ENCODE measurements at places on chromosomes 4 and X.

- no peak for DNase-seq
Observed at GRCh38 chrX:64580605-64581004, 185.4 kb upstream of the MTMR8 start.

- no peak for DNase-seq
Observed at GRCh38 chrX:119917877-119918276, 22.2 kb downstream of the AKAP14 start.

DNA sequence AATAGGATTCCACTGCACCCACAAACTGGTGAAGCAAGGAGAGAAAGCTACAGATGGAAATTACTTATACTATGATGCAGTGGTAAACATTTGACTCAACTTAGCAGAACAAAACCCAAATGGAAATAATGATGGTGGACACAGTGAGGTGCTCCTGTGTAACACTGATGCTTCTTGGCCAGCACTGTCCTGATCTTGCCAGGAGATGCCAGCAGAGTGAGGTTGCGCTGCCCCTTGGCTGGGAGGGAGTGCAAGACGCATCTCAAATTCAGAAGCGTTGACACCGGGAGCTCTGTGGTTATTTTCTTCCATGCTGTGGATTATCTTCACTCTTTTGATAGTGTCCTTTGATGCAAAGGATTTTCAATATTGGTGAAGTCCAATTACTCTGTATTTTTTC is 22.0 kb upstream of the ARSH start:
- DNase-seq, result no peak

DNA sequence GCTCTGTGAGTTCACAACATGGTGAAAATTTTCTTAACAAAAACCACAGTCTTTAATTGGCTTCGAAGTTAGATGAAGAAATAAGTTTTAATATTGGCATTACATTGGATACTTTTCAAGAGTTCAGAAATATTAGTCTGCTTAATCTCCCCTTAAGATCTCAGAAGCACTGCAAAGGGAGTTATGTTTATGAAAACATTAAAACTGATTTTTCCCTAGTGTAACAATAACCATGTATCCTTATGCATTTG is 1.5 kb downstream of the SETD7 start:
- DNase-seq, result no peak

- DNase-seq, result no peak
Observed at GRCh38 chrX:82711457-82711856, 796.6 kb upstream of the POU3F4 start.

DNA sequence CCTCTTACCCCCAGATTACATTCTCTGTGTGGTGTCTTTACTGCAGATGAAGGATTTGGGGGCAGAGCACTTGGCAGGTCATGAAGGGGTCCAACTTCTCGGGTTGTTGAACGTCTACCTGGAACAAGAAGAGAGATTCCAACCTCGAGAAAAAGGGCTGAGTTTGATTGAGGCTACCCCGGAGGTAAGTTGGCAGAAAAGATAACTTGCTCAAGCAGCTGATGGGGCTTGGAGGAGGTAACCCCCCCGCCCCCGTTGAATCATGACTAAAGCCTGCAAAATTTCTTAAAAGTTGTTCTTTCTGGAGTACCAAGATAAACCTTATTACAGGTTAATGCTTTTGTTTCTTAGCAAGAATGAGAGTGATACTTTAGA is 1.5 kb downstream of the CCNG2 start:
- no peak for DNase-seq

- no peak for DNase-seq
Observed at GRCh38 chrX:67777148-67777547, 233.3 kb downstream of the AR start.

DNA sequence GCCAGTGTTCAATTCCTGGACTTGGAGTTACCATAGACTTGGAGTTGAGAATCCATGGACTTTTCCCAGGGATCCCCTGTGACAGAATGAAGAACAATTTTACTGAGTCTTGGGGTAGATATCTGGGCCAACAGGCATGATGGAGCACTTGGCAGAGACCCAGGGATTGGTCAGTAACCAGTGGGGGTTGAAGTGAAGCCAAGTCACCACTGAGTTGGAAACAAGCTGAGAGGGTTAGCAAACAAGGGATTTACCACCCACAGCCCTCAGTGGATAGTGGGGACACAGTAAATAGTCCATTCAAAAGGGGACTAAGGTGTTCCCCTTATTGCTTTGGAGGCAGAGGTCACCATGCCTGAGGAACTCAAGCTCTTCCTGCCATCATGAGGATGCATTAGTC is 281.7 kb downstream of the PPP1R2C start:
- DNase-seq, result no peak

- no peak for DNase-seq
Observed at GRCh38 chr4:78749258-78749971, 26.7 kb upstream of the BMP2K start.

GRCh38 chr4:6115342-6115741 is 85.0 kb downstream of the JAKMIP1 start:
- no peak for DNase-seq

- DNase-seq, result no peak
Observed at GRCh38 chr4:45455217-45455616, 668.6 kb downstream of the GABRG1 start.

GRCh38 chr4:188246488-188246887 is 107.2 kb downstream of the TRIML1 start:
- DNase-seq, result no peak

GRCh38 chr4:55801498-55801897 is 18.1 kb upstream of the EXOC1L start:
- no peak for DNase-seq

DNA sequence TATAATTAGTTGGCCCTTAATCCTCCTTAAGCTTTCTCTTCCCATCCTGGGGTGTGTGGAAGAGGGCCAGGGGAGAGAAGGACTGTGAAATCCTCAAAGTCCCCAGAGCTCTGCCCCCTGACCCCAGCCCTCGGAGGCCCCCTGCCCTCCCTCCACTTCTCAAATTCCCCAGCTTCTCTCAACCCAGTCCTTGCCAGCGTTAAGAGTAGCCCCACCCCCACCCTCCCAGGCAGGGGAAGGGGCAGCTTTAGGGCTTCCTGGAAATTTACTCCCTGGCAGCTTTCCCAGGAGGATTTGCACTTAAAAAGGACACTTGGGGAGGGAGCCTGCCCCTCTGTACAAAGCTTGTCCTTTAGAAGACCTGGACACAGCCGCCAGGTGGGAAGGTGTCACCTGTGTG is 11.8 kb upstream of the CD40LG start:
- no peak for DNase-seq

DNA sequence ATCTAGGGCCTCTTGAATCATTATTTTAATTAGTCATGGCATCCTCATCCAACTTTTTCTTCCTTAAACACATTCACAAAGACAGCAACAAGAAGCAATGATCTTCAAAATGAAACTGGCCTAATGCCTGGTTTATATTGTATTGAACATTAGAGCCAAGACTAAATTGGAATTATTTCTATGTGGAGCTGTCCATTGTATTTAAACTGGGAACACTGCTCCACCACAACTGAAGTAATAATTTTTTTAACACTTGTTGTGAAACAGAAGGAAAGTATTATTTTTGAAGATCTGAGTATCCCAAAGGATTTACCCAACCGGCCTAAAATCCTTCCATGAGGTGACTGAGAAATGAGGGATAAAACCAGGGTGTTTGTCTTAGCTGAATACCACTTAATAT is 6.9 kb downstream of the GABRB1 start:
- DNase-seq, result no peak

- DNase-seq, result no peak
Observed at GRCh38 chr4:173486714-173487392, 43.2 kb downstream of the HAND2 start.

DNA sequence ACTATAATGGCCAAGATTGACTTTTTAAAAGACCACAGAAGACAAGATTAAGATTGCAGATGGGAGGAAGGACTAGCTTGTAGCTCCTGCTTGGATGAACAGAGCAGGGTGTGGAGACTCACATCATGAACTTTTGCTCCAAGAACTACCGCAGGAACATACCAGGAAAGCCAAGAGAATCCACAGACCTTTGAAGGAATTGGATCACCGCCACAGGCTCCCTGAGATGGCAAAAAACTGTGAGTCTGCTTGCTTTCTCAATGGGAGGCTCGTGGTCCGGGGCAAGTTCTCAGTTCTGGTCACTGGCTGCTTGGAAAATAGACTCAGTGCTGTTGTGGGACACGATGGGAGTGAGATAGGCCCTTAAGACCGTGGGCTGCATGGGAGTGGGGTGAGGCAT is 276.6 kb downstream of the CCSER1 start:
- no peak for DNase-seq

DNA sequence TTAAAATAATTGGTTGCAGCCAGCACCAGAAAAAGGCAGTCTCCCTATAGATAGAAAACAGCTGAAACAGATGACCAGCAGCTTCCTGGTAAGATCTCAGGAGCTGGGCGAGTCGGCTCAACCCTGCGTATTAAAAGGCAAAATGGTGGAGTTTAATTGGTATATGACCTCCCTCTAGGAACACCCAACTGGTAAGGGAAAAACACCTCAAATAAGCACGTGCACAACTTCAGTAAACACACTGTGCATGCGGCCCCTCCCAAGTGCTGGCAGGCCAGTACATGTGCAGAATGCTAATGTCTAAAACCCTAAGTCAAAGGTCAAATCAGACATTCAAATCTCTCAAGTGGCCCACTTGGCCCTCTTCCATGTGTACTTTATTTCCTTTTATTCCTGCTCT is 103.2 kb upstream of the PDE5A start:
- no peak for DNase-seq

- DNase-seq, result no peak
Observed at GRCh38 chrX:110944311-110944750, 148.7 kb upstream of the CHRDL1 start.

- peak; percentile 43 for DNase-seq
Observed at GRCh38 chrX:5708251-5708650, 520.4 kb downstream of the NLGN4X start.

DNA sequence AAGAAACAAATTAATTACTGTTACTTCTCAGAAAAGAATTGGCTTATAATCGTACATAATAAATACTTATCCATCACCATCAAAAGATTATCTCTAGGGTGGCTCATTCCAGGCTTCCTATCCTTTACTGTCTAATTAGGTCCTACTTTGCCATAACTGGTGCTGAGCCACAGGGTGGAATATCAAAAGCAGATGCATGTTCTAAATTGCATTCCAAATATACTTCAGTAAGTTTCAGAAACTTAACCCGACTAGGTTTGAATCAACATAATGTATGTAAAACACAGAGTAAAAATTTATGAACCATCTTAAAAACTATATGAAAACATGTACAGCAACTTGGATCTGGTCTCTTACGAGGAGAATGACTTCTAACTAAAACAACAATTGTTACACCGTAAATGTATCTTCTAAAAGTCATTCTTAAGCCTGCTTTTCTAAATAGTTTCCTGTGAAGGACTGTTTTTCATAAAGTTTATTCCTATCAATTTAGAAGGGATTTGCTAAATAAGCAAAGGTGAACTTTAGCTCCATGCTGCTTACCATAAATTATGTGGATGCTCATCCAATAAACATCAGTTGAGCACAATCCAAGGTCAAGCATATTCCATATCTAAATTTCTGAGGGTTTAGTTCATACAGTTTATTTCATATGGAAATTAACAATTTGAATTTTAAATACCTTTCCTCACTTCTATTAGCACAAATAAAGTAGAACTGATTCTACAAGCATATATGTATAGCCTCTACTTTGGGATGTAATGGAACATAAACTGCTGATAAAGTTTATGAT is 13.4 kb downstream of the ZAR1 start:
- no peak for DNase-seq

DNA sequence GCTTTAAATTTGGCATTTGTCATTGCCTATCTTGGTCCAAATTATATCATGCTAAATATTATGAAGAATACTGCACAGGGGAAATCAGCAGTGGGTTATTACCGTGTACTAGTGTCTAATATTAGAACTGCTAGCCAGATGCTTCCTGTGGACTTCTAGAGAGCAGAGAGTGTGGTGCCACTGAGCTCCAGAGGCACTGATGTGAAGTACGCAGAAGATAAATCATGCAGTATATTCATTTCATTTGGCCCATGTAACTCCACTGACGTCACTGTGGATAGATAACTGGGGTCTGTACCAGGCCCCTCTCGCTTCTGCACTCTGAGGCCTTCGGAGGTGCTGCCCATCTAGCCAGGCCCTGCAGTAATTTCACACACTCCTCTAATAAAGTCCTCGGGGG is 80.0 kb downstream of the ALPK1 start:
- no peak for DNase-seq

DNA sequence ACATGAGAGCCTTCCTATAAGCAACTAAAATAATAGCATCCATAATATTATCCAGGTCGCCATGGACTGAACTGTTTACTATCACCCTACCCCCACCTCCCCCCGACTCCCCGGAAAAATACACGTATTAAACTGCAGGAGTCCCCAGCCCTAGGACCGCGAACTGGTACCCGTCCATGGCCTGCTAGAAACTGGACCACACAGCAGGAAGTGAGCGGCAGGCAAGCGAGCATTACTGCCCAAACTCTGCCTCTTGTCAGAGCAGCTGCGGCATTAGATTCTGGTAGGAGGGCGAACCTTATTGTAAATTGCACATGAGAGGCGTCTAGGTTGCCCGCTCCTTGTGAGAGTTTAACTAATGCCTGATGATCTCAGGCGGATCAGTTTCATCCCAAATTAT is 405.8 kb upstream of the ADGRL3 start:
- no peak for DNase-seq

- DNase-seq, result no peak
Observed at GRCh38 chr4:165208741-165209388, 1.5 kb downstream of the KLHL2 start.

- no peak for DNase-seq
Observed at GRCh38 chr4:978957-979701, 5.8 kb upstream of the DGKQ start.

DNA sequence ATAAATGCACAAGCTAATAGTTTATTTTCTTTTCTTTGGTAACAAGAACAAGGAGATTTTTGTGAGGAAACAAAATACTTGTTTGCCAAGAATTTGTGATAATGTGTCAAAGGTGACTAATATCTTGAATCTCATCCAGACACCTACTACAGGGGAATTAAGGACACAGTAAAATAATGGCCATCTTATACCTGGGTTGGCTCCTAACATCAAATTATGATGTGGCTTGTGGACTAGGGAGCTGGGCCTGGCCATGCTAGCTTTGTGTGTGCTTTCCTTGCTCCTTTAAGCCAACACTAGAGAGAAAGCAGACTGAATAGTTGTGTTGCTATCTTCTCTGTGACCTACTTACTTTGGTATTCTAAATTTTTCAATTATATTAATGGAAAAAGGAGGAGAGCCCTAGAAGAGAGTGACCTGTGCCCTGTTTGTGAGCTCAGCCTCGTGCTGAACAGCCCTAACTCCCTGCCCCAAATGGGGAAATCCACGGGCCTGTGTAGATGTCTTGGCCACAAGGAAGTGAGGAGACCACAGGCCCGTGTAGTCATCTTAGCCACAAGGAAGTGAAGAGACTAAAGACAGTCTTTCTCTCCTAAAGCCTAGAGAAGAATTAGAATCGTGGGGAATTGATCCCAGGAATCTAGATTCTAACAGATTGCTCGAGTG is 23.3 kb downstream of the ARHGAP24 start:
- DNase-seq, result no peak

DNA sequence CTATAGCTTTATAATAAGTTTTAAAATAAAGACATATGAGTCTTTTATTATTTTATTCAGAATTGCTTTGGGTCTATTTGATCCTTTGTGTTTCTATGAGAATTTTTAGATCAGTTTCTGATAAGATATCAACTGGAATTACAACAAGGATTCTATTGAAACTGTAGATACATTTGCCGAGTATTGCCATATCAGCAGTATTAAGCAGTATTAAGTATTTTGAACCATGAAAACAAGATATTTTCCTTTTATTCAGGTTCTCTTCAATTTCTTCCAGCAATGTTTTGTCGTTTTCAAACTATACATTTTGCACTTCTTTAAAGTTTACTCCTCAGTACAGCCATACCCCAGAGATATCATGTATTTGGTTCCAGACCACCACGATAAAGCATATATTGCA is 598.8 kb downstream of the DACH2 start:
- no peak for DNase-seq

Measured in GM04503 (cell line).